ENCODE measurements at places on chromosomes 6 and 20.

GRCh38 chr20:33901132-33901523 is 90.0 kb downstream of the CHMP4B start:
- no peak for DNase-seq

- peak; percentile 83 for DNase-seq
Measured at GRCh38 chr6:44161997-44162338, 3.3 kb downstream of the CAPN11 start.

DNA sequence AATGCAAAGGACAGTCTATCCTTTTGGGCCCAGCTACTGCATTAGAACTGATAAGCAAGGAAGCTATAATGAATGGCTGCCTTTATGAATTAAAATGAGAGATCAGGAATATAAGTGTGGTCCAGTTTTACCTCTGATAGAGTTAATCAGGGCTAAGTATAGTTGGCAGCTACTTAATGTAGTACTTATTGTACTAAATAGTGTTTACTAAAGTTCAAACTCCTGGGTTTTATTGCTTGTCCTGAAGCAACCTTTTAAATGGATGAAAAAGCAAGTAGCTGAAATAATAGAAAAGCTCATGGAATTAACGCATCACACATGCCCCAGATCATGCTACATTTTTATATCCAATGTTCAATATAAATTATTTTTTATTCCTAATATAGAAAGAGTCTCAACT is 5.3 kb downstream of the TRMT11 start:
- DNase-seq: no peak

DNA sequence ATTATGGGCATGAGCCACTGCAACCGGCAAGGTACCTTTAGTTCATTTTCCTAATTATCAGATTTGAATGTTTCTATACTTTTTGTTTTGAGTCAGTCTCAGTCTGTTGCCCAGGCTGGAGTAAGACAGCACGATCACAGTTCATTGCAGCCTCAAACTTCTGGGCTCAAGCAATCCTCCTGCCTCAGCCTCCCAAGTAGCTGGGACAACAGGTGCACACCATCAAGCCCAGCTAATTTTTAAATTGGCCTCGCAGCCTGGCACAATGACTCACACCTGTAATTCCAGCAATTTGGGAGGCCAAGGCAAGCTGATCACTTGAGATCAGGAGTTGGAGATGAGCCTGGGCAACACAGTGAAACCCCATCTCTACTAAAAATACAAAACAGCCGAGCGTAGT is 24.4 kb downstream of the STAU1 start:
- DNase-seq: no peak

DNA sequence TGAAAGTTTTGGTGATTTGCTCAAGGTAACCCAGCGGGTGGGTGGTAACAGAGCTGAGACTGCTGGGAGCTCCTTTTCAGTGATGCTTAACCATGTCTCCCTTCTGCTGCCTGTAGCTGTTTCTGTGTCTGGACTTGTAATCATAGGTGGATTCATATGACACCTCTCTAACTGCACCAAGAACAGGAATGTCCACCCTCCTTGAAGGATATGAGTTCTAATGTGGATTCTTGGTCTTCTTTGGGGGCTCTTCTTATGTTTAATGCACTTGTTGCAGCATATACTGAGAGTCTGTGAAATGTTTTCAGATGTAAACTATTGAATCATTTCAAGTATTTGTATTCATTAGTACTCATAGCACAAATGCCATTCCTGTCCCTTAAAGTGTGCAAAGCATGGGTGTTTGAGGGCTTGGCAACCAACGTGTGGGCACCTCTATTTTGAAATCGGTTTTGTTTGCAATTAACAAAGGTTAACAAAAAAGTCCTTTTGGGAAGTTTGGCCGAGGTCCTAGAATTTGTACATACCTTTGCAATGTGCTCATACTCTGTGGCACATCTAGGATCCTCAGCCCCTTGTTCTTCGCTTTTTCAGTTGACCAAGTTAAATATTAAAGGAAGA is 138.0 kb downstream of the SOX4 start:
- DNase-seq: peak; percentile 22

- no peak for DNase-seq
Measured at GRCh38 chr20:2335096-2335870, 39.5 kb downstream of the TGM3 start.

GRCh38 chr6:83265384-83265783 is 72.2 kb downstream of the RWDD2A start:
- DNase-seq: peak; percentile 59

DNA sequence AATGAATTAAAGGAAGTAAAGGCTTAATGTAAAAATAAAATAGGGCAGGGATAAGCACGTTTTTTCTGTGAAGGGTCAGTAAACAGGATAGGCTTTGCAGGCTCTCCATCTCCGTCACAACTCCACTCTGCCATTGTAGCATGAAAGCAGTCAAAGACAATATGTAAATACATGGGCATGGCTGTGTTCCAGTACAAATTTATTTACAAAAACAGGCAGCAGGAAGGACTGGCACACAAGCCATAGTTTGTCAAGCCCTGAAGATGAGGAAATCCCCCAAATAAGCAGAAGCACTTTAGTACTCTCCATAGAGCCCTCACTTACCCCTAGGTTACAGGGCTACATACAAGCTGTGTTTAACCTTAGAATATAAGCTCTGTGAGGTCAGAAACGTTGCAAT is 8.9 kb upstream of the FBXO9 start:
- no peak for DNase-seq
